ENCODE measurements at places on chromosomes 3 and 15. TPM values are rescaled to one million over a fixed set of nuclear protein-coding genes. Genes with fewer than 3 reads are reported as not detected.

DNA sequence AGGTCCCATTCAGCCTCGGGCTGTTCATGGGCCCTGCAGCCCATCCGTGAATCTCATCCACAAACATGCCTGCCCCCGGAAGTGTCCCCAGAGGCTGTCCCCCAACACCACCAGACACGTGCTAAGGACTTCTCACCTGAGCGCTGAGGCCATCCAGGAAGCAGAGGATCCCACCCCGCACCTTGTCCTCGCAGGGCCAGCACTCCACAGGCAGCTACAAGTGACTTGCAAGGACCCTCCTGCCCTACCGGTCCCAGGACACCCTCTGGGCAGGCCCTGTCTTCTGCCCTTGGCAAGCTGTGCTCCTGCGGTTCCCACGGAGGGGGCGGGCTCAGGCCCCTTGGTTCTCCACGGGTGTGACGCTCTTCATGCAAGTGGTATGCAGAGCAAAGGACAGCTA is 146.0 kb downstream of the NUP210 start:
- peak; percentile 58 for DNase-seq

DNA sequence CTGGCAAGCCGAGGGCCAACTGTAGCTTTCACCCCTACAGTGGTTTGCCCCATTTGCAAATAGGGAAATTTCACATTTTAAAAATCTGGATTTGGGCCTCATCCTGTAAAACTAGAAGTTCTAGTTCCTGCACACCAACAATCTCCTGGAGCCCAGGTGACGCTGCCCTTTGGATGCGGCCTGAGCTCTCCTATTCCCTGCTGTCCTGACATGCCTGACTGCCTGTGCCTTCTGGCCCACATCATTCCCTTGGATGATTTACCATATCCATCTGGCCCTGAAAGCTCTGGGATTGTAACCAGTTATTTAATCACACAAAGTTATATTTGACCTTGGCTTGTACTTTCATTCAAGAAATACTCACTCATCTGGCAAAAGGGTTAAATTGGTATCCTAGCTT is 272.3 kb downstream of the ARRDC4 start:
- no peak for DNase-seq

DNA sequence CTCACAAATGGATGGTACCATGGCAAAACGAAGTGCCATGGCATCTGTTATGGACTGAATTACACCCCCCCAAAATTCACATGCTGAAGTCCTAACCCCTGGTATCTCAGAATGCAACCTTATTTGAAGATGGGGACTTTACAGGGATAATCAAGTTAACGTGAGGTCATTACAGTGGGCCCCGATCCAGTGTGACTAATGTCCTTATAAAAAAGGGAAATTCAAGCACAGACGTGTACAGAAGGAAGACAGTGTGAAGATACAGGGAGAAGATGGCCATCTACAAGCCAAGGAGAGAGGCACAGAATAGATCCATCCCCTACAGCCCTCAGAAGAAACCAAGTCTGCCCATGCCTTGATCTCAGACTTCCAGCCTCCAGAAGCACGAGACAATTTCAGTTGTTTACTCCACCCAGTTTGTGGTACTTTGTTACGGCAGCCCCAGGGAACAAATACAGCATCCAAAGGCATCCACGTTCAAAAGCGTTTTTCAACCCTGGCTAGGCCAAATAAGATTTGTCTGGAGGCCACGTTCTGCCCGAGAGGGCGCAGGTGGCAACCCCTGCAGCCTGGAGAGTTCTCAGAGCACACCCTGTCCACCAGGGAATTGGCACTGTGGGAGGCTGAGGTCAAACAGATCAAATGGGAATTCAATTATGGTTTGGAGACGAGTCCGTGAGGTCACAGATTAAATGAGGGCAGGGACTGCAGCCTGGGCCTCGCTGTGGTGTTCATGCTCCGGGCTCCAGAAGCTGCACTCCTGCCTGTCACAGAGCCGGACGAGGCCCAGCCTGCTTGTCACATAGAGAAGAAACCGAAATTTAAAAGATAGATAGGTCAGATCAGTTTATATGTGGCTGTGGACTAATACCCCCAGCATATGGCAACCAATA is 494.8 kb downstream of the SHQ1 start:
- DNase-seq, result no peak

DNA sequence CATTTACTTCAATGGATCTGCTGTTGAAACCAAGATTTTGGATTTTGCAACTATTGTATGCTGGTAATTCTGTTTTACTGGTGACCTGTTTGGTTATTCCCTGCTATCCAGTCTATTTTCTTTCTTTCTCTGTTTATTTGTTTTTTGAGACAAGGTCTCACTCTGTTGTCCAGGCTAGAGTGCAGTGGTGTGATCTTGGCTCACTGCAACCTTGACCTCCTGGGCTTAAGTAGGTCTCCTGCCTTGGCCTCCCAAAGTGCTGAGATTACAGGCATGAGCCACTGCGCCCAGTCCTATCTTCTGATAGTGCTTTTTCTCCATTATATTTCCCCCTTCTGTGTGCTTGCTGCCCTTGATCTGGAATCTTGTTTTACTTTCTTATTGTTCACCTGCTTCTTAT is 15.6 kb downstream of the USP13 start:
- no peak for DNase-seq

DNA sequence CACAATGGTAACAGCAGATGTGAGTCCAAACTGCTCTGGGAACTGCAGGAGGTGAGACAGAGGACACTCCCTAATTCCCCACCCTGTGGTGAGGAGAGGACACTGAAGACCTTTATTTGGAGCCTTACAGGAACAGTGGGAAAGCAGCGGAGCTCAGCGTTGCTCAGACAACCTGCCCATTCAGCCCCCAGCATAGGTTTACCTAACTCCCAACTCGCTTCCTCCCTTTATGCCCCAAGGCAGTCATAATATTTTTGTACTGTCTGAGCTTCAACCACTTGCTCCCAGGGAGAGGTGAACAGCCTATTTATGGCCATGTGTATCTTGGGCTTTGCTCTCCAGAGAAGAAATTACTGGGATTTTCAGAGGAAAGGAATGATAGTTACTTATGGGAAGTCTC is 34.1 kb downstream of the SHC4 start:
- DNase-seq, result no peak

Gene SERPINI2
- 0.81 TPM for total RNA-seq

Gene TGM4
- not detected for total RNA-seq
